ENCODE measurements at places on chromosomes 3 and 15.

GRCh38 chr3:149145356-149145755 is 15.9 kb downstream of the HPS3 start:
- no peak for DNase-seq

- DNase-seq, result no peak
Observed at GRCh38 chr3:6354653-6355052, 506.3 kb upstream of the GRM7 start.

GRCh38 chr3:132829101-132829500 is 106.9 kb upstream of the NPHP3 start:
- no peak for DNase-seq

- no peak for DNase-seq
Observed at GRCh38 chr3:124847051-124847450, 40.1 kb downstream of the ITGB5 start.

GRCh38 chr15:86201313-86202008 is 121.8 kb downstream of the AGBL1 start:
- no peak for DNase-seq

DNA sequence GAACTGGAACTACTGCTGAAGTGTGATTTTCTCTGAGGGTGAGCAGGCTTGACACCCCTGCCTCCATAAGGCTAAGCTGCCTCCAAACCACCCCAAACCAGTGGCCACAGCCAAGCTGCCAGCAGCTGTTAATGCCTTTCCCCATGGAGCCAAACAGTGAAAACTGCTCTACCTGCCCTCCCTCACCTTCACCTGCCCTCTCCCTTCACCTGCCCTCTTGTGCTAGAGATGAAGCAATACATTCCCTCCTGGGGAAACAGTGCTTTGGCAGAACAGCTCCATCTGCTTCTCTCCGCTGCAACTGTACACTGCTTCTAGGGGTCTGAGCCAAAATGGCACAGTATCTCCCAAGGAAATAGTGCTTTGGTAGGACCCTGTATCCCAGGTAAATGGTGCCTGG is 374.1 kb downstream of the FHIT start:
- no peak for DNase-seq

DNA sequence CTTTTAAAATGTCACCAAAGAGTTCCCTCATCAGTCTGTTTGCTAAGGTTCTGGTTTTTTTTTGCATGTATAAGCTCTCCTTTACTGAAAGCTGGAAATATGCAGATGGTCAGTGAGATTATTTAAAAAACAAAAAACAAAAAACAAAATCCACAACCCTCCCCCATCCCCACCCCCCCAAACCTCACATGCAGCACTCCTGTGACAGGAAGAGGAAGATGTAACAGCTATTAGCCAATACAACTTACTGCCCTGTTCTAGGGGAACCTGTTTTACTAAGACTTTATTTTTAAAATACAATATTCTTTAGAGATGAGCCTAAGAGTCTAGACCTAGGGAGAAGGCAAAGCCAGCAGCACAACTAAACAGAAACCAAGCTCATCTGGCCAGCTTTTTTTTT is 39.5 kb downstream of the ANP32A start:
- no peak for DNase-seq

DNA sequence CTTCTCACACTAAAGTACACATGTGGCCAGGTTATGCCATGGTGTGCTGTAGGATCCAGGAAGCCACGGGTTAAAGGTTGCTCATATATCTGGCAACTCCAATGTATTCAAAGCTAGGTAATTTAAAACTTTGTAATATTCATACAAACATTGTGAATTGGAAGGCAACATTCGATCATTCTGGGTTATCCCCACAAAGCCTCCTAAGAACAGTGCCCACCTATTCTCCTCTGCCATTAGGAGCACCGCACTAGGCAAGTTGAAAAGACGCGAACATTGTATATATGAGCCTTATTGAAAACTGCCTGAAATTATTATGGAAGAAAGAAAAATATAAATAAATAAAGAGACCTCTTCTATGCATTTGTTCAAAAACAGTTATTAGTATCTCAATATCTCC is 228.2 kb downstream of the IGSF11 start:
- no peak for DNase-seq

GRCh38 chr3:10173095-10173925 is 8.6 kb downstream of the IRAK2 start:
- no peak for DNase-seq

DNA sequence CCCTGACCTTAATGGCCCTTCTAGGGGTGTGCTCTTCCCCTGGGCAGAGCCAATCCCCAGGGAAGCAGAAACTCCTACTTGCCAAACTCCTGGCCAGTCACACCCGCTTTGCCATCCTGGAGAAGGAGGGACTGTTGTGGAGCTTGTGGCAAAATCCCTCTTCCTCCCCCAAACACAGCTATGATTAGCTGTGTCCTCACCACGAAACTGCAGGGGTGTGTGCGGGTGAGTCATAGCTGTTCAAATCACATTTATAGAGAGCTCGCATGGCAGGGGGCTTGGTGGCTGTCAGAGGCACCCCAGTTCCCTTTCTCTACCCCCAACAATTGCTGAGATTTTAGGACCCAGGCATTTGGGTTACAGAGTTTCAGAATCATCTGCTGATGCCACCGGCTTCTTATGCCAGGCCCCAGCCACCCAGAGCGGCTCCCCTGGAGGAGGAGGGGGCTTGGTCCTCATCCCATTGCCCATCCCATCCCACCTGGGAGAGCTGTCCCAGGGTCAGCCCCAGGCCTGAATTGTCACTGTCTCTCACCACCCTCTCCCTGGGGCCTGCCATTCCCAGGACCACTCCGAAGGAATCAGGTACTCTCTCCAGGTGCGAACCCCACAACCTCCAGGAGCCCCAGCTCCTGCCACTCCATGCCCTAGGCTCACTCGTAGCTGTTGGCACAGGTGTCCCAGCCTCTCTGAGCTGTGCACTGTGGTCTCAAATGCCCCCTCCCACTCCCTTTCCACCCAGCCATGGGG is 28.8 kb upstream of the MAGEF1 start:
- no peak for DNase-seq

DNA sequence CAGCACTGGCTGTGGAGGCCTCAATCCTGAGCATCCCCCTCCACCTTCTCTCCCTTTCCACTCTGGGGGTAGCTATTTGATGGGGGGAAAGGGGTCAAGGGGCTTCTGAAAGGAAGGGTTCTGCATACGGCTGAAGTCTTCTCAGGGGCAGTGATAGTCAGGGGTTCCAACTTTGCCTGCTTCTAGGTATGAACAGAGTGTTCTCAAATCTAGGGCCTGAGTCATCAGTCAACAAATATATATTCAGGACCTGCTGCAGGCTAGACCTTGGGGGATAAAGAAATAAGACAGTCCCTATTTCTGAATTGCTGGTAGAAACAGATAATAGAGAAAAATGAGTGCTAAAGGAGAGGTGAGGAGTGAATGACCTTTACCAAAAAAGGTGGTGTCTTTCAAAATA is 12.8 kb downstream of the RGMA start:
- no peak for DNase-seq

GRCh38 chr3:73674280-73674679 is 49.5 kb upstream of the PDZRN3 start:
- DNase-seq, result no peak

DNA sequence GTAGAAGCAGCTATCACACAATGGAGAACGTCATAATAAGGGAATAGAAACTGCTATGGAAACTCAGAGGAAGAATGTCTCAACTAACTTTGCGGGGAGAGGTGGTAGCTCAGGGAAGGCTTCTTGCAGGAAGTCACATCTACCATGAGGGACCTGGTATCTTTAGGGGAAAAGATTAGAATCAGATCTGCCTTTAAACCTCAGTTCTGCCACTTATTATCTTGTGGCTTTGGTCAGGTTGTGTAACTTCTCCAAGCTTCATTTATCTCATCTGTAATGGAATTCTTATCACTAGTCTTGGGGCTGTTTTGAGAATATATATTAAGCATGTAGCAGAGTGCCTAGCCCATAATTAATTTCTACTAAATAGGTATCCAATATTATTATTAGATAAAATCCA is 46.4 kb upstream of the PRICKLE2 start:
- DNase-seq, result no peak

Measured in non-pigmented ciliary epithelial cell (primary cell).